Activated T-helper 9 cell treated with anti-CD3 and anti-CD28 coated beads, Interleukin-2, amount 50 U/mL, for 16 hours (primary cell): ENCODE measurements at places on chromosomes 2 and 18.

GRCh38 chr2:111071600-111072171 lies 49.0 kb upstream of the BCL2L11 start:
- no peak for DNase-seq

- no peak for DNase-seq
These were observed 42.5 kb upstream of the TMEM18 start for GRCh38 chr2:719734-720133.

- DNase-seq, result no peak
These were observed 93.0 kb downstream of the COL6A3 start for GRCh38 chr2:237320801-237321560.

DNA sequence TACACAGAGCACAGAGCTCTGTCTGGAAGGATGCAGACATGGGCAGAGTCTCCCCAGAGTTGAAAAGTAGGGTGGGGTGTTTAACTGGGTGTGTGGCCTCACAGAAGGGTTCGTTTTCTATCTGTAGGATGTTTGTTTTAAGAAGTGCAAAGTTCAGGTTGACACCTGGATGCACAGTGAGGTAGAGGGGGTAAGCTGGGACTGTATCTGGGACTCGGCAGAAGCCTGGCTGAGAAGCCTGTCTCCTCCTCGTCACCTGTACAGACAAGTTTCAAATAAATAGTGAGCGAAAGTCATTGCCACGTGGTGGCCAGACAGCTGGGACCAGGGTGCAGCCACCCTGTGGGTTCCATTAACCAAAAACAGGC lies 145.9 kb downstream of the KLHL29 start:
- no peak for DNase-seq

DNA sequence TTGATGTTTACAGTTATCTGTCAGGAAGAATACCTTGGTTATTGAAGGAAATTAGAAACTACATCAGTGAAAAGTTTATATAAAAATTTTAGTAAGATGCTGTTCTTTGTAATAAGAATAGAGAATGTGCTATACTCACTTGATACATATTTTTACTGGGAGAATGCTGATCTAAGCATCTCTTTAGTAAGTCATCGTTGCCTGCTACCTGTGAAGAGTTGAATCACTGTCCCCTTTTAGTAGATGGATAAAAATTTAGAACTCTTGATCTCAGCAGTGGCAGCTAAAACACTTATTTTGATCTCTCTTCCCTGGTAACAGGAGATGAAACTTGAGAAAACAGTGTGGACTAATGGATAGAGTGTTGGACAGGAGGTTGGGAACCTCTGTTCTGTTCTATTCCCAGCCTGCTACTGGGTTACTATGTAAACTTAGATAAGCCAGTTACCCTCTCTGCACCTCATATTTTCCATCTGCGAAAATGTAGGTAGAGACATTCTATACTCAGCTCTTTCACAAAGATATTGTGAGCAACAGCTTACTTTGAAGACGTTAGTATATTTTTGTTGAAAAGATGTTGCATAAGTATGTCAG lies 100.3 kb downstream of the FEZ2 start:
- DNase-seq, result no peak

DNA sequence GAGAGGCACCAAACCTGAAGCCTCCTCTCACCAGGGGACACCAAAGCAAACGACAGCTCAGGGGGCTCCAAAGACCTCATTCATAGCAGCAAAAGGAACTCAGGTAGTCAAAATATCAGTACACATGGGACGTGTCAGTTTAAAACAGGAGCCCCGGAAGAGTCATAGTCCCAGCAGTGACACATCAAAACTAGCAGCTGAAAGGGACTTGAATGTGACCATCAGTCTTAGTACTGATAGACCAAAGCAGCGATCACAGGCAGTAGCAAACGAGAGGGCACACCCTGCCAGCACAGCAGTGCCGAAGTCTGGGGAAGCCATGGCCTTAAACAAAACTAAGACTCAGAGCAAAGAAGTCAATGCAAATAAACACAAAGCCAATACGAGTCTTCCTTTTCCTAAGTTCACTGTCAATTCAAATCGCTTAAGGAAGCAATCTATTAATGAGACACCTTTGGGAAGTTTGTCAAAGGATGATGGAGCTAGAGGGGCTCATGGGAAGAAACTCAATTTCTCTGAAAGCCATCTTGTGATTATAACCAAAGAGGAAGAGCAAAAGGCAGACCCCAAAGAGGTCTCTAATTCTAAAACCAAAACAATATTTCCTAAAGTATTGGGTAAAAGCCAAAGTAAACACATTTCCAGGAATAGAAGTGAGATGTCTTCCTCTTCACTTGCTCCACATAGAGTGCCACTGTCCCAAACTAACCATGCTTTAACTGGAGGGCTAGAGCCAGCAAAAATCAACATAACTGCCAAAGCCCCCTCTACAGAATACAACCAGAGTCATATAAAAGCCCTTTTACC lies 1.2 kb downstream of the GALNT5 start:
- DNase-seq, result no peak

- DNase-seq, result no peak
These were observed 12.6 kb upstream of the KCMF1 start for GRCh38 chr2:84958135-84959059.

- no peak for DNase-seq
These were observed 32.5 kb downstream of the IDH1 start for GRCh38 chr2:208222351-208222750.

GRCh38 chr2:232353096-232353495 lies 25.5 kb upstream of the ALPP start:
- no peak for DNase-seq
